ENCODE measurements at places on chromosomes 7 and 10. TPM values are rescaled to one million over a fixed set of nuclear protein-coding genes. Genes with fewer than 3 reads are reported as not detected.

The CD36 gene
- total RNA-seq: 1.4 TPM

The PPP1R17 gene
- total RNA-seq: 2.6 TPM

GRCh38 chr7:36670585-36671431, 53.5 kb downstream of the AOAH start:
- peak; percentile 75 for DNase-seq

The PNLIPRP2 gene
- total RNA-seq: 0.28 TPM

GRCh38 chr7:82821037-82821436, 341.6 kb downstream of the PCLO start:
- DNase-seq: no peak
